ENCODE measurements at places on chromosomes 5 and 9.
A peak's percentile ranks its signal among the peaks of the same experiment; 100 is the strongest.

- DNase-seq = no peak
These were observed 137.4 kb downstream of the PLK2 start for GRCh38 chr5:58322453-58322852.

GRCh38 chr9:14888875-14889274 is 21.4 kb downstream of the FREM1 start:
- no peak for DNase-seq

- DNase-seq = no peak
These were observed 171.9 kb downstream of the SEC61B start for GRCh38 chr9:99393993-99394392.

GRCh38 chr9:131333771-131334628 is 44.5 kb downstream of the PLPP7 start:
- DNase-seq = no peak

GRCh38 chr5:79850316-79850822 is 140.7 kb downstream of the MTX3 start:
- DNase-seq = no peak

DNA sequence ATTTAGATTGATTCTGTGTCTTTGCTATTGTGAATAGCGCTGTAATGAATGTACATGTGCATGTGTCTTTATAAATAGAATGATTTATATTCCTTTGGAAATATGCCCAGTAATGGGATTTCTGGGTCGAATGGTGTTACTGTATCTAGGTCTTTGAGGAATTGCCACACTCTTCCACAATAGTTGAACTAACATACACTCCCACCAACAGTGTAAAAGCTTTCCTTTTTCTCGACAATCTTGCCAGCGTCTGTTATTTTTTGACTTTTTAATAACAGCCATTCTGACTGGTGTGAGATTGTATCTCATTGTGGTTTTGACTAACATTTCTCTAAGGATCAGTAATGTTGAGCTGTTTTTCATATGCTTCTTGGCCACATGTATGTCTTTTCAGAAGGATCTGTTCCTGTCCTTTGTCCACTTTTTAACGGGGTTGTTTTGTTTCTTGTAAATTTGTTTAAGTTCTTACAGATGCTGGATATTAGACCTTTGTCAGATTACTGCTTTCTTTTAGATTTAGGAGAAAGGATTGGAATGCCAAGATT is 125.0 kb upstream of the NR5A1 start:
- DNase-seq = no peak

DNA sequence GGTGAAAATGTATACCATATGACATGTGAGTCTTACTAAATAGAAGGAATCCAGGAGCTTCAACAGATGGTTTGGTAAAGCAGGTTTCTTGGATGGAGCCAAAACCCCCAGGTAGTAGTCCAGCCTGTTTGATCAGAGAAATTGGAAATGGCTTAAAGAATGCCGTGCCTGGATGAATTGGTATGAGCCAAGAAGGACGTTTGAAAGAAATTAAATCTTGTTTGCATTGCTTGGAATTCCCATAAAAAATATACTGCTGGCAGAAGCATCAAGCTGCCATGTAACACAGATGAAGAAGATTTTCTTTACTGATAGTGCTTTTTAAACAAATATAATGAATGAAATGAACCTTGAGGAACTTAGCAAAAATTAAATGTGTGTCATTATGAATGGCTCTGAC is 176.3 kb downstream of the NPR3 start:
- DNase-seq = no peak

GRCh38 chr9:120587328-120587727 is 7.4 kb upstream of the CDK5RAP2 start:
- no peak for DNase-seq

GRCh38 chr5:106797996-106798395 is 872.7 kb downstream of the EFNA5 start:
- no peak for DNase-seq

DNA sequence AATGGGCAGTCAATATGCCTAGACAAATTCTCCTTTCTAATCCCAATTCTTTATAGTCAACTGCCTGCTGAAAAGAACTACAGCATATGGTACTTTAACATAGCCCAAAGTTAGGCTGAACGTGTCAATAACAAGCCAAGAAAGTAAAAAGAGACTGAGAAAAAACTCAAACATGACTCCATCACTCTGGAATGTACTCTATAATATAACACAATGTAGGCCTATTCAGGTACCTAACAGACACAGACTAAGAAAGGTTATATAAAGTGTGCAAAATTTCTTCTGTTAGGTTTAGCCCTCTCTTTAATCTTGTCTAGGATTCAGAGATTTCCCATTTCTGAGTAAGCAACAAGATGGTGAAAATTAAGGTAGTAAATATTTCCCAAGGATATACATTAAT is 209.7 kb upstream of the PRR16 start:
- DNase-seq = no peak

DNA sequence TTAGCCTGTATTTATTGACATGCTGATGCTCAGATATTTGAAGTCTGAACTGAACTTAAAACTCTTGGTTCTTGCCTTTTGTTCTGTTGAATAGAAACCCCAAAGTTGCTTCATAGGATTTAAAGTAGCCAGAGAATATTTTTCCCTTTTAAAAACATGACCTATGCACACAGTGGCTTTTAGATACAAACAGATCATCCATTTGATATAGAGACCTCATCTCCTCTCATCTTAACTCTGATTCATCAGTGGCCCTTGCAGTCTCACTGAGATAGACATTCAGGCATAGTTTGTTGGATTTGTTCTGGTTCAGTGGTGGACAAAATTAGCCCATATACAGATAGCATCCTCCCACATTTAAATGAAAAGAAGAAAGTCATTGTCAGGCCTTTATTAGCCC is 43.5 kb upstream of the PJA2 start:
- DNase-seq = no peak

- no peak for DNase-seq
These were observed 659.8 kb downstream of the TLE4 start for GRCh38 chr9:80231318-80232236.

DNA sequence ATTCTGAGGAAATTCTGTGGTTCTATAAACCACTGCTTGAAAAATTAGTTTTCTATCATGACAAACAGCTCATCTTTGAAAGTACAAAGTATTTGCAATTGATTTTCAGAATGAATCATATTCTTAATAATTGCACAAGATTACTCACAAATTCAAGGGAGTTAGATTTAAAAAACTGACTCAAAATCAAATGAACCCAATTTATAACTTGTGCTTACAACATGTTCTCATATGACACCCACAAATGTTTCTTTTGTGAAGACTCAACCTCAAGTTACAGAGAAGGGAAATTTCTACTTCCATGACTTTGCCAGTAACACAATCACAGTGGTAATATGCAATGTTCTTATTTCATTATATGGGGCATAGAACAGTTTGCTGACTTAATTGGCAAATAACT is 272.0 kb upstream of the ACTBL2 start:
- no peak for DNase-seq

- no peak for DNase-seq
These were observed 609.4 kb downstream of the MTRR start for GRCh38 chr5:8478326-8478725.

DNA sequence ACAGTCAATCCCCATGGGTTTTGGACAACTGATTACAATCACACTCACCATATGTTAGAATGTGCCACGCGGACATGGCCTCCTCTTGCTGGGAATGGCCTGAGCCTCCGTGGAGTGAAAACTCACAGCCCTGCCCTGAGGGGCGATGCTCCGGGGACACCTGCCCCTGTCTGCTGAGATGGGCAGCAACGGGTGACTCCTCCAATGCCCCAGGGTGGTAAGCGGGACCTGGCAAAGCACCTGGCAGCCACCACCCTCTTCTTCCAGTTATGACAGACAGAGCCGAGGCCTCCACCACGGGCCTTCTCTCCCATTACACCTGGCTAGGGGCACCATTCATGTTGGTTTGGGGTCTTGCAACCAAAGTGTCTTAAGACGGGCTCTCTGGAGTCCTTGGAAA is 94.9 kb upstream of the COL5A1 start:
- DNase-seq = no peak

DNA sequence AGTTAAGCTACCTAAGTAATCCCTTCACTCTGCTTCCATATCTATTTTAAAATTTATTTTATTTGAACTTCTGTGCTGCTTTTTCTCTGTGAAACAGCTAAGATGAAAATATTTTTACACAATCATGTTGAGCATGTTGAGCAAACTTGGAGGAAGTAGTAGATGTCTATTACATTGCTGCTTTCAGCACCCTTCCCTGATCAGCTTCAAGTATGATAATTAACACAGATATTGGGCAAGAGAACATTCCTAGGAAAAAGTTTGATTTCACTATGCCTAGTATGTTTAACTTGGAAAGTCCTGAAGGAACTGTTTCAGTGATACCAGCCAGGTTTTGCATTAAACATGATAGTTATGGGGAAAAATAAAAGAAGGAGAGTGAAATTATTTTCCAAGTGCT is 283.6 kb downstream of the ELAVL2 start:
- DNase-seq = no peak

- DNase-seq = no peak
These were observed 18.9 kb upstream of the IGFBPL1 start for GRCh38 chr9:38443181-38443580.

GRCh38 chr9:18786911-18787650 is 245.9 kb downstream of the SAXO1 start:
- no peak for DNase-seq

- no peak for DNase-seq
These were observed 27.0 kb downstream of the RAPGEF6 start for GRCh38 chr5:131607903-131608540.

- no peak for DNase-seq
These were observed 30.0 kb downstream of the TGFBR1 start for GRCh38 chr9:99134893-99135341.

- peak; percentile 47 for DNase-seq
These were observed 2.1 kb downstream of the NR4A3 start for GRCh38 chr9:99823681-99824377.

DNA sequence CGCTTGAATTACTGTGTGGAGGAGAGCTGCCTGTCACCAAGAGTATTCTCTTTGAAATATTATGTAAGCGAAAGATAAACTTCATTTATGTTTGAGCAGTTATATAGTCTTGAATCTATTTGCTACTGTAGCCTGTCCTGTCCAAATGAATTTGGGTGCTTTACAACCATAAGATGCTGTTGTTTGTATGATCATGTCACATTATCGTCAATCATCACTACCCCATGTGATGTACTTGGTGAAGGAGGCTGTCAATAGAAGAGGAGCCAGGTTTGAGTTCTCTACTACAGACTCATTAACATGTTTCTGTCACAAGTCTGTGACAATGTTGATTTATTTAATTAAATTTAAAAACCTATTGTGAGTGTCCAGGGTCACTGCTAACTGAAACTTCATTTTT is 403.3 kb upstream of the MEF2C start:
- DNase-seq = no peak

DNA sequence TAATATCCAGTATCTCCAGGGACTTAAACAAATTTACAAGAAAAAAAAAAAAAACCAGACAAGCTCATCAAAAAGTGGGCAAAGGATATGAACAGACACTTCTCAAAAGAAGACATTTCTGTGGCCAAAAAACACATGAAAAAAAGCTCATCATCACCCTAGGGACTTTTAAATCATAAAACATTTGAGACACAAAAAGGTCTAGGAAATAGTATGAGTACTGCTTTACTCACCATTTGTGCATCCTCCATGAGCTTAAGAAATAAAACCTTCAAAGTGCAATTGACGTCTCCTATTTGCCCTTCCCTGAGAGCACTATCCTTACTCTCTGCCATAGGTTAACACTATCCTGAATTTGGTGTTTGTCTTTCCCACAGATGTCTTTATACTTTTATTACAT is 193.7 kb upstream of the NREP start:
- DNase-seq = no peak

GRCh38 chr9:14451949-14452348 is 138.0 kb upstream of the NFIB start:
- no peak for DNase-seq

- DNase-seq = no peak
These were observed 34.1 kb upstream of the FIBCD1 start for GRCh38 chr9:130972957-130973685.

DNA sequence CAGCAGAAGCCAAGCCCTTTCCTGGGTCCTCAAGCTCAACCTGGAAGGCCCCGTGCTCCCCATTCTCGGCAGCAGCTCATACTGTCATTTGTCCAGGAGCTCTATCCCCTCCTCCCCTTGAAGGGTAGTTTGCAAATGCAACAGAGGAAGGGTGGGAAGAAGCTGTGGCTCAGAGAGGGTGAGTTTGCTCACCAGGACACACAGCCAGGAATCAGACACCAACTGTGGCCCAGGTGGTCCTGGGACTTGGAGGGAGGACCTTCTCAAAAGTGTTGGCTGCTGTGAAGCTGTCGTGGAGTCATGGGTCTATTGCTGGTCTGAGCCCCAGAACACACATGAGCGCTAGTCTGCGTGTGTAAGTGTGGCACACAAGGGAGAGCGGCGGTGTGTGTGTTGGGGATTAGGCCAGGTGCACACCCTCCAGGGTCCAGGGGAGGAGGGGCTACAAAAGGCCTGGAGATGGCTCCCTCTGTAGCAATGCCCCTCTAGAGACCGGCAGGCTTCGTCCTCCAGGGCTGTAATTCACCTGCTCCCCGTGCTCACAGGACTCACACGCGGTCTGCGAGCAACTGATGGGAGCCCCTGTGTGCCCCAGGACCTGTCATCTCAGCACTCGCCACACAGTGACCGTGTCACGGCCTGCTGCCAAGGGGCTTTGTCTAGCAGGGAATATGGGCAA is 8.2 kb upstream of the RPS14 start:
- DNase-seq = no peak

DNA sequence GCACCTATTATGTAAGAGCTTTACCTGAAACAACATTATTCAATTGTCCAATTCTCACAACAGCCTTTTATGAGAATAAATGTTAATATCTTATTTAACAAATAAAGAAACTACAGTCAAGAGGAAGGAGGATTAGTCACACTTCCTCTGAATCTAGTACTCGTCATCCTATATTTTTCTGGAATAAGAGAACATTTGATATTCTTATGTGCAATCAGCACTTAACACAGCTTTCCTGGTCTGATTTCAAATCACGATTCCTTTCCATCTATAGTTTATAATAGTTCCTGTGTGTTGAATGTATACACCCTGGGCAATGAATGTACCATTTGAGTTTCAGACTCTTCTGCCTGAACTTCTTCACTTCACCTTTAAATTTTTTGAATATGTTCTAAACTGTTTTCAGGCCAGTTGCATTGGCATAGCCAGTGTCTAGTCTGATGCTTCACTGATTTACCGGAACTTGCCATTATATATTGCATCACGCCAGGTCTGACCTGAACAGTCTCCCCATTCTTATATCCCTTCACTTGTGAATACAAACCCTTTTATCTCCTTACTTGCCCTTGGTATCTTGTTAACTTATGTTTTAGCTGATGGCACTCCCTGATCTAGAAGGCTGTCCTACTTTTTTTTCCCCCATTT is 698.3 kb downstream of the MAT2B start:
- DNase-seq = no peak

- DNase-seq = no peak
These were observed 106.0 kb downstream of the FRMD3 start for GRCh38 chr9:83432104-83432627.

- no peak for DNase-seq
These were observed 555.1 kb upstream of the ADAMTS16 start for GRCh38 chr5:4584982-4585381.

Data from stimulated activated CD8-positive, alpha-beta memory T cell treated with anti-CD3 and anti-CD28 coated beads, Interleukin-2, amount 100 ng/mL, for 1 hour (primary cell).